ENCODE measurements at places on chromosomes 13 and 19. TPM values are rescaled to one million over a fixed set of nuclear protein-coding genes. Genes with fewer than 3 reads are reported as not detected.

- DNase-seq = no peak
Observed at GRCh38 chr13:111503376-111503775, 182.9 kb downstream of the TEX29 start.

- DNase-seq = no peak
Observed at GRCh38 chr13:46647512-46648065, 94.6 kb downstream of the LRCH1 start.

GRCh38 chr19:46404055-46404752, 9.2 kb downstream of the CCDC8 start:
- peak; percentile 82 for DNase-seq

DNA sequence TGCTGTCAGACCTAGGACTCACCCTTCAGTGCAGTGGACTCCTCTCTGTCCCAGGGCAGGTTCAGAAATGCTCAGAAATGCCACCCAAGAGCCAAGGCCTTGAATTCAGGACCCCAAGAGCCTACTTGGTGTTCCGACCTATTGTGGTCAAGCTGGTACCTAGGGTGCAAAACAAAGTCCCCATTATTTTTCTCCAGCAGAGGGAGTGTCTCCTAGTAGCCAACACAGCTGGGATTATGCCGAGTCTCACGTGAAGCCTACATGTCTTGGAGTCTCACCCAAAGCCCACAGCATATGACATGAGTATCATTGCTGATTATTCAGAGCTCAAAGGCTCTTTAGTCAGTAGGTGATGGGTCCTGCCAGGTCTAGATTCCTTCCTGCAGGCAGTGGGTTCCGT, 671.1 kb upstream of the SPRY2 start:
- DNase-seq = no peak

DNA sequence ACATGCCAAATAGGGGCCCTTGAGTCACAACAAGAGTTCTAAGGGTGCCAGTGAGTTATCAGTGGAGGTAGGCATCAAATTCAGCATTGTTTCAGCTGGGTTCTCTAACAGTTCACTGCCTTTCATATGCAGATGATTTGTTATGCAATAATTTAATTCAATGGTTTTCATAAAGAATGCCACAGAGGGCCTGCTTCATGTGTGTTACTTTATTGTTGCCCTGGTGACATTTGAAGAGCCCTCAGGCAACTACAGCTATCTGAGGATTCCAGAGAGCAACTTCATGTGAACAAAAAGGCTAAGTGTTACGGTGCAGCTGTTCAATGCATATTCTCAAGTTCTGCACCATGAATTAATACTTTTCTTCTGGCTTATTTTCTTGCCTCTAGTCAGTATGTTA, 43.1 kb upstream of the STARD13 start:
- no peak for DNase-seq

DNA sequence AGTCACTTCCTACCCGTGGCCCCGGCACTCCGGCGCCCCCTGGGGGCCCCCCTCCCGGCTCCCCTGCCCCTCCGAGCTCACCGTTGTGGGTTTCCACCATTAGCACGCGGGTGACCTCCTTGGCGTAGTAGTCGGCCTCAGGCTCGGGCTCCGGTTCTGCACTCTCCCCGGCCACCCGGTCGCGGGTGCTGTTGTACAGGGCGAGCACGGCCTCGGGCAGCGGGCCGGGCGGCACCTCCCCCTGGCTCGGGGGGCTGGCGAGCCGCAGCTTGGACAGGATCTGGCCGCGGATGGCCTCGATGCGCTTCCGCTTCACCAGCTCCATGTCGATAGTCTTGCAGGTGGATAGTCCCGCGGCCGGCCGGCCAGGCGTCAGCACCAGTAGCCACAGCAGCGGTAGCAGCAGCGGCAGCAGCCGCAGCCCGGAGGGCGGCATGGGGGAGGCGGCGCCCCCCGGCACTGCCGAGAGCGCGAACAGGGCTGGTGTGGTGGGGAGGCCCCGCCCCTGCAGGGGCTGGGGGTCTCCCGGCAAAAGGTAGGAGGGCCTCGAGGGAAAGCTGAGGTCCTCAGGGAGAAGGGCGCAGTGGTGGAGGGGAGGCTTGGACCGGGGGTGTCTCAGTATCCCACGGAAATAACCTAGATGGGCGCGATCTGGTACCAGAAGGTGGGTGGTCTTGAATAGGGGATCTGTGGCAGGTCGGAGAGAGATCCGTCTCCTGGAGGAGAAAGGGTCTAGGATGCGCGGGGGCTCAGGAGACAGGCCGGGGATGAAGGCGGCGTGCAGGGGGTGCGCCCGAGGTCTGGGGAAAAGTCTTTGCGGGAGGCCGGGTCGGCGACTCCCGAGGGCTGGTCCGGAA, 885 bp downstream of the TGFB1 start:
- DNase-seq = no peak

ATP8A2 gene
- polyA plus RNA-seq = 3.3 TPM

SPIB gene
- 0.42 TPM for polyA plus RNA-seq

ZNF304 gene
- polyA plus RNA-seq = 9.3 TPM

ZNF71 gene
- polyA plus RNA-seq = 8.8 TPM

RGL3 gene
- 1.1 TPM for polyA plus RNA-seq

PLIN4 gene
- not detected for polyA plus RNA-seq

ZNF761 gene
- polyA plus RNA-seq = 5.0 TPM

All from muscle of arm (tissue), 14 donors.